ENCODE measurements at places on chromosomes 5 and 9.

DNA sequence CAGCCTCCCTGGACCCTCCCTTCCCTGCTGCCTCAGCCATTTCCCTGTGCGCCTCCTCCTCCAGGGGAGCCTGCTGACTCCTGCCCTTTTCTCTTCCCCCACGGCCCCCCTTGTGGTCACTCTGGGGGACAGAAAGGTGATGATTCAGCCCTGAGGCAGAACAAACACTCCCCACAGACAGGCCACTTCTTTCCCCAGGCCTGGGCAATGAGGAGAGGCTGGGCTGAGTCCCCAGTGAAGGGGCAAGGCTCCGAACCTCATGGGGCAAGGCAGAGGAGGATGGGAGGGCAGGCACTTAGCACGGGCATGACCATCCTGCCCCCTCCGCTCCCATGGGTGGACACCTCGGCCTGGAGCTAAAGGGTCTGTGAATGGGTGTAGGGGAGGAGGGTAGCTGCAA is 21.0 kb downstream of the CSF1R start:
- no peak for DNase-seq

GRCh38 chr5:153711755-153712154 is 221.3 kb downstream of the GRIA1 start:
- DNase-seq, result no peak

DNA sequence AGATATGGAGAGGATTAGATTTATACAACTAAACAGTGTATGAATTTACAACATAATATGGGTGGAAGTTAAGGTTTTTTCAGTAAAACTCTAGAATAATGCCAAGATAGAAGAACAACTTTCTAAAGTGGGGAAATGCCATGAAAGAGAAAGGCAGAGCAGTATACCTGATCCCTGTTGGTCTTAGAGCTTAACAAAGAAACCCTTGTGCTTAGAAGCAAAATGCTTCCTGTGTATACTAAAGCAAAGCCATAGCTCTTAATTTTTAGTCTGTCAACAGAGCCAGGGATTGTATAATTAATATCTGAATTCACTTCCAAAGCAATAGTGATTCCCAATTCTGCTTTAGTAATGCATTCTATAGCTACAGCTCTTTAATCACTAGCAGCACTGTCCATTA is 14.4 kb downstream of the C9orf85 start:
- DNase-seq, result no peak

DNA sequence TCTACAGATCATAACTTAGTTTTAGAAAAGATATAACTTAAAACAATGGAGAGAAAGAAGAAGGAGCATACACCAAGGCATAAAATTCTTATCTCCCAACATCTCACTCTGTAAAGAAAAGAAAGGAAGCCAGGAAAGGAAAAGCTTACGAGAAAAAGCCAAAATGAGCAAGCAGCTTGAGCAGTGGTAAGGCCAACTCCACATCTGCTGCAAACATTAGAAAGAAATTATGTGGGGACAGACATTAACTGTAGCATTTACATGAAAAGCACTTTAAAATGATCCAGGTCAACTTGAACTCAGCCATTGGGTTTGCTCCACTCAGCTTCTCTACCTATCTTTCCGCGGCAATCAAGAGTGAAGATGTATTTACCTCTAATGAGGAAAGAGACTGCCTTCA is 176.9 kb downstream of the BNC2 start:
- no peak for DNase-seq

GRCh38 chr9:75382126-75382525 is 293.8 kb downstream of the OSTF1 start:
- no peak for DNase-seq

GRCh38 chr5:59169768-59170150 is 586.9 kb downstream of the RAB3C start:
- no peak for DNase-seq

GRCh38 chr5:170076211-170076610 is 29.5 kb upstream of the FOXI1 start:
- DNase-seq, result no peak
